Esophagus squamous epithelium (tissue), 5 donors: ENCODE measurements at places on chromosomes 2 and 18.

DNA sequence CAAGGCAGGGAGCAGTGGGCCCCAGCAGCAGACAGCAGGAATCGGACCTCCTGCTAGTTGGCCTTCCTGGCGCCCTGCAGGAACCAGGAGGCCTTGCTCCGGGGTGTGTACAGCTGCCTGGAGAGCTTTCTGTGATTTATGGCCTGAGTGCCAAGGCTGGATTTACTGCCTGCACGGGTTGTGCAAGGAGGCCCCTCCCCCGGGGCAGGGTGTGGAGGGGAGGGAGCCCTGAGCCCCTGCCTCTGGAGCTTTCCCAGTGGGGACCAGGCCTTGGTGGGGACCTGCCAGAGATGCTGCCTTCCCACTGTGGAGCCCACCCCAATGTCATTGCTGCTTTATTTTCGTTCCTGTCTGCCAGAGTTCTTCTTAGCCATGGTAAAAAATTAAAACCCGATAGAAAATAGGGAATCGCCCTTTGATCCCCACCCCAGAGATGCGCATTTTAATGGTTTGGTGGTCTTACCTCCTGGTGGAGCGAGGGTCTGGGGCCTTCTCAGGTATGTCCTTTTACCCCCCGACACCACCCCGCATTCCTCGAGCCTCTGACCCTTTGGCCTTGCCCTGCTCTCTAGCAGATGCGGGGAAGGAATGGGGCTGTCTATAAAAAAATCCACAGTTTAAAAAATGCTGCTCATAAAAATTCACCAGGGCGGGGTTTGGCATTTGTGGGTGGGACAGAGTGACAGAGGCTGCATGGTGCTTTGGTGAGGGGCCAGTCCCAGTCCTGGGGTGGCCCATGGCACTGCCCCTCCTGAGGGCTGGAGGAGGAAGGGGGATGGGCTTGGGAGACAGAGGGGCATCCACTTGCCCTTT lies 6.9 kb upstream of the RALB start:
- no peak for DNase-seq

GRCh38 chr18:60656553-60656952 lies 284.0 kb upstream of the MC4R start:
- no peak for DNase-seq

DNA sequence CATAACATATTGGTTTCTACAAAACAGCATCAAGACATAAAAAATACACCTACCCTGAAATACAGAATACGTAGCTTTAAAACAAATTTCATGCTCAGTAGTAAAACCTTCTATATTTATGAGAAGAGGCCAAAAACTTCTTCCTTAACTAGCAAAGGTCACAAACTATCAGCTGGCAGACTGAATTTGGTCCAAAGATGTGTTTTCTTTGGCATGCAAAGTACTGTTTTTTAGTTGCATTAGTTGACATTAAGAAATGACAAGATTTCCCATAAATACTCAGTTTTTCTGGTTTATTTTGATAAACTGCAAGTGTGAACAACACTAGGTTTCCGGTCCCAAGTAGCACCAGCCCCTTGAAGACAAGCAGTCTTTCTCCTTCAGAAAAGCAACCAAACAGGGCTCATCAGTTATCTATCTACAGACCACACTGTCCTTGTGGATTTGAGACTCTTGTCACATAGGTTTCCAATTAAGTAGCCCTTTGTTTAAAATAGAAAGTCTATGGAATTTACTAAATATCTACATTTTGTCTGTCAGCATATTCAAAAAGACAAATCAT lies 35.6 kb downstream of the SLC25A12 start:
- DNase-seq, result no peak

GRCh38 chr18:78542204-78542603 lies 437.4 kb upstream of the SALL3 start:
- no peak for DNase-seq

GRCh38 chr2:37919631-37920032 lies 5.5 kb upstream of the RMDN2 start:
- no peak for DNase-seq

- no peak for DNase-seq
These were observed 127.6 kb downstream of the ALPK2 start for GRCh38 chr18:58501066-58501896.

DNA sequence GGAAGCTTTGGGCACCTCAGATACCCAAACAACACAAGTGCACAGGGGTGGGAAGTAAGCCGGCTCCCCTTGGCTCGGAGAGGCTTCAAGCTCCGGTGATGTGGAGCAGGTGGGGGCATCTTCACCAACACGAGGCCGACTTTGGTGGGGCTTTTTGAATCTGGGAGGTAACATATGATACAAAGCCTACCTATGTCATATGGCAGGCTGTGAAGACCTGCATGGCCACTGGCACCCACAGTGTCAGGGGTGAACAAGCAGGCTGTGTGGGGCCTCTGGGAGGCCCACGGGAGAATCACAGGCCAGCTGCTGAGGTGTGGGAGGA lies 109.0 kb downstream of the EIPR1 start:
- no peak for DNase-seq

DNA sequence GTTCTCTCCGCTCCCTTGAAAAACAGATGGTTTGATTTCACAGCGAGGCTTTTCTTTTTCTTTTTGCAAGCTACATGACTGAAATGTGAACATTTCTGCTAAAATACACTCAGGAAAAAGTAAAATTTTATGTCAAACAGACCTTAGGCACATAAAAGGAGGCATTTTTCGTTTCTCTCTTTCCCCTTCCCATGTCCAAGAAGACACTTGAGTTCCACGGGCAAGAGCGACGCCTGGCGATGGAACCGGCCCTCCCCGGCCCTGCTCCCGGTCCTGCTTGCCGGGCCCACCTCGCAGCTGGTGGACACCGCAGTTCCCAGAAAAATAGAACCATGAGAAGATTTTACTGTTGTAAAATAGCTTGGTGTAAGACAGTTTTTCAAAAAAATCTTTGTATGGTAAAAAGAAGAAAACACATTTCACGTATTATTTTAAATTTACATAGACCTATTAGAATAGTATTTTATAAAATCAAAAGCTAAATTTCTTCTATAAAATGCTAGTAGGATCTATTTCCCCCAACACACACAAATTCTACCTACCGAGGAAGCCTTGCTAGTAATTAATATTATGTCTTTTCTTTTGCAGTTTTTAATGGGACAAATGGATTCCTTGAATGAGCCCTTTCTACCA lies 2.3 kb upstream of the ALKAL2 start:
- DNase-seq, result no peak

DNA sequence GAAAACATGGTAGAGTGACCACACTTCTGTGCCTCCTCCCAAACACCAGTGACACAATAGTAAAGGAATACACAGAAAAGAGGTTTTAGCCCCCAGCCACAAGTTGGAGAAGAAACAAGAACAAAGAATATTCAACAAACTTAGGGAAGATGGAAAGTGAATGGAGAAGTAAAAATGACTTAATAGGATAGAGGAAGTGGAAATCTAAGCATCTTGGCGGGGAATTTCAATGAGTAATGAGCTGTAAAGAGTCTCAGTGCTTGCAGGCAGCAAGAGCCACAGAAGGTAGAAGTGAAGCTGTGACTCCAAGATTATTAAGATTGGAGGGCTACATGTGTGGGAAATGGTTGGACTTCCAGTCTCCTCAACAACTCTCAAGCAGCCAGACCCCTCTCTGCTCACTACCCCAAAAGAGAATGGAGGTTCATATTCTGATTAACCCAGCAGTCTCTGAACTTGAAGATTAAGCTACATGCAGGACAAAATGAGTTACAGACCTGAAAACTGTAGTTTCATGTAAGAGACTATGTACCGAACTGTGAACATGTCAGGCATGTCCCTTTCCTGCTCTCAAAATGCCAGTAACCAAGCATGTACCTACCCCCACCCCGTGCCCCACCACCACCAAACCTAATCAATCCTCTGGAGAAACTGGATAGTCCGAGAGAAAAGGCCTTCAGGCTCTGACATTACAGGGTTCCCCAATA lies 16.9 kb upstream of the HNRNPLL start:
- no peak for DNase-seq

DNA sequence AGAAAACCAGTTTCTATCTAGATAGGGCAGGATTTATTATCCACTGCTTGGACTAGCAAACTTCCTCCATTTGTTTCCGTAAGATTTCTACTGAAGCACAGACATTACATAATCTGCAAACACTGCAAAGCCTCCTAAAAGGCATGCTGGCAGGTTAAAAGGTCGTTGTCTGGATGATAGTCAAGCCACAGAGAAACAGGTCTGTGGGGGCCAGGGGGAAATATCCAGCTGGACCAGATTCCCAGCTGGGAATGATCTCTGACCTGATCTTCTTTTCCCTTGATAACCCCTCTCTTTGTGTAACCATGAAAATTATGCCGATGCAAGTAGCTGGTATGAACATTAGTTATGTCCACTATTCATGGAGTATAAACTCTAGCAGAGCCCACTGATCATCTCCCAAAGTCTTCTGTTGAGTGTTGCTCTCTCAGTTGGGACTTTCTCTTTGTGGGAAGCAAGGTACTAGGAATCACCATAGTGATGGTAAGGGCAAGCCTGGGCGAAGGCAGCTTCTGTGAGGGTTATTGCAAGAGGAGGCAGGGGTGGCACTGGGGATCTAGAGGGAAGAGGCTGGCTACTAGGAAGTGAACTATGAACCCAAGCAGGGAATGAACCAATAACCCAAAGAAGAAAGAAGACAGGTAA lies 61.3 kb downstream of the GDF7 start:
- DNase-seq, result no peak

- DNase-seq, result no peak
These were observed 25.9 kb upstream of the STEAP3 start for GRCh38 chr2:119197529-119198239.

GRCh38 chr2:36369163-36369562 lies 13.6 kb downstream of the CRIM1 start:
- DNase-seq, result no peak

DNA sequence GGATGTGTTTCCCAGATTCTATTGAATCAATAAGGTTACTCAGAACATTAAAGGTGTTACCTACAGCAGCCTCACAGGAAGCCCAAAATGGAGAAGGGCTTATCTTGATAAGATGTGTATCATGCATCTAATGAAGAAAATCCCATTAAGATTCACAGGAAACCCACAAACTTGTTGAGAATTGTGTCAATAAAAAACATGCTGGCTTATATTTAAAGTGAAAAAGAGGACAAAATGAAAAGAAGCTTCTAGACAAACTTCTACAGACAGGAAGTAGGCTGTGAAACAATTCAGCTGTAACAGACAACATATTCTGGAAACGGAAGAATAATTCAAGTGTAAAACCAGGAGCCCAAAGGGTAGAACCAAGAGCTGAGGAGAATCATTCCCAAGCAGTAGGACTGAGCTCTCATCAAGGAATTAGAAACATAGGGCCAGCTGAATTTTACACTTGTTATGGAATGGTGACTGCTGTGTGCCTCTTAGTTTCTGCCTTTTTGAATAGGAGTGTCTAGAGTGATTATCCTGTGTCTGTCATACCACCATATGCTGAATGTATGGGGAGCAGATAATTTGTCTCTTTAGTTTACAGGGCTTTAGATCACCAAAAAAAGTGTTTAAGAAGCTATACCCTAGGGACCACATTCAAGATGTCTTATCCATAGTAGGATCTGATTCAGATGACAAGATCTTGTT lies 9.6 kb downstream of the IMMT start:
- DNase-seq, result no peak

DNA sequence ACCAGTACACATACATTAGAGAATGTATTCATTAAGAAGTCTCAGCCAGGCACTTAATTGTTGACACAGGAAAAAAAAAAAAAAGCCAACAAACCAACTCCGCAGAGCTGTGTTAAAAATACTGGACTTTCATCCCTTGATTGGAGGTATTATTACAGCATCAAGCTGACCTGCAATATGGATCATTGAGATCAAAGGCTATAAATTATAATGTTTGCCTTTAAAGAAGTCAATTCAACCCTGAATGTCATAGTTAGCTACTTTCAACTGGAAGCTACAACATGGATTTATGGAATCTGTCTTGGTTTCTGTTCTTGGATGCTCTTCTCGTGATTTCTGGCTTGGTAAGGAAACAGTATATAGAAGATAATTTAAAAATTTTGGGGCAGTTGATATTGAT lies at the start of gene MEP1B:
Gene MEP1B, plus strand, starts transcription at position 250 of the 400 bp plus-strand sequence. Its CDS starts 32 bp downstream, at position 282.
- no peak for DNase-seq
